ENCODE measurements at places on chromosomes 7 and 10. TPM values are rescaled to one million over a fixed set of nuclear protein-coding genes. Genes with fewer than 3 reads are reported as not detected.

GRCh38 chr7:116780966-116781365, 81.4 kb upstream of the CAPZA2 start:
- DNase-seq: no peak

GRCh38 chr10:36202881-36203280, 560.8 kb upstream of the FZD8 start:
- DNase-seq: peak; percentile 24

DNA sequence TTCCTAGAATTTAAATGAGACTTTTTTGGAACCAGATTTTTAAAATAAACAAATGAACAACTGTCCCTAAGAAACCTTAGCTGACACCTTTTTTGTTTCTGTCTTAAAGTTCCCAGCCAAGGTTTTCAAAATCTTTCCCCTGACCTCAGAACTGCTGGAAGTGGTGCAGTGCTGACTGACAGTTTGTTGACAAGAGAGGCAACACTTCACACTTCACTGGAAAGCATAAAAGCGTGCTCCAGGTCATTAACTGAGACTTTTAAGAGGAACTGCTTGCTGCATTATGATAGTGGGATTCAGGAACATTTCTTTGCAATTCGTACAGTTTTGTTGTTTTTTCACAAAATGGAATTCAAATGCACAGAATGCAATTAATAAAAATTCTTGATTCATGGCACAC, 36.2 kb downstream of the SYPL1 start:
- no peak for DNase-seq

GRCh38 chr10:116849248-116850057, at the start of gene ENO4:
ENO4 (plus strand) TSS chr10:116849499; CDS start chr10:116849567, 68 bp downstream.
- DNase-seq: peak; percentile 60

GRCh38 chr10:77890097-77890496, 36.5 kb downstream of the DLG5 start:
- DNase-seq: no peak

- peak; percentile 34 for DNase-seq
Measured at GRCh38 chr10:124612611-124613498, 131.3 kb downstream of the FAM53B start.

DNA sequence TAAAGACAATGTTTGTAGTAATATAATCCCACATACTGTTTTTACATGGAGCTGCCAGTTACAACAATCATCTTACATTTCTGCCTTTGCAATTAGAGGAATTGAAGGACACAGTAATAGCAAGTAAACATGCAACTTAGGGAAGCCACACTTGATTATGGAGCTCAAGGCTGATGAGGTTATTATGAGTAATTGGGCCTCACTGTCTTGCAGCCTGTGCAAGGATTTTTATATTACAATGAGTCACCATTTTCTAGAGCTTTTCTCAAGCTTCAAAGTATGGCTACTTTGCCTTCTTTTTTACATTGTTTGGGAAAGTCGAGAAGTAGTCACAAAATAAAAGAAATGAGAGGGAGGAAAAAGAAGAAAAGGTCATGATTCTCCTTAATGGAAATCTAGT, 226.4 kb downstream of the KIAA1217 start:
- DNase-seq: no peak

DNA sequence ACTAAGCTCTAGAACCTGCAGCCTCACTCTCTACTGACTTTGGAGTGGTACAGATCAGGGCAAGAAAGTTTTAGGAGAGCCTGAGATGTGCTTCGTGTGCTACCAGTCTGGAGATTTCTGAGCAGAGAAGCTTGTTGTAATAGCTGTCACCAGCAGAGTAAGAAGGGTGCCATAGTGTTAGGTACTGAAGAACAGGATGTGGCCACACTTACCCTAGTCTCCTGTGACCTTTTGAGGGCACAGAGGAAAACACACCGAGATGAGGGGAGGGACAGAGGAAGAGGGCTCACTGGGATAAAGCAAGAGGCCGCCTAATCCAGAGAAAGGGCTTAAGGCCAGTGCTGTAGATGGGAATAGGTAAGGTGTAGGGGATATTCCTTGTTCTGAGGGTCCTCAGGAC, 146.2 kb upstream of the MTPN start:
- no peak for DNase-seq

DNA sequence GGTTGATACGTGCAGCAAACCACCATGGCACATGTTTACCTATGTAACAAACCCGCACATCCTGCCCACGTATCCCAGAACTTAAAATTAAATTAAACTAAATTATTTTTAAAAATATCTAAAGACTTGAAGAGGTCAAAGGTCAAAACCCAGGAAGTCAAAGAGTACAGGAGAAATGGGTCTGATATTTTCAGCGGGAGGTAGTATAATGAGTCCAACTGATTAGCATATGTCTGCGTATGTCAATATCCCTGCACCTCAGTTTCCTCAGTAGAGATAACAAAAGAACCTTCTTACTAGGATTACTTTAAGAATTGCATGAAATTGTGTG, 133.0 kb downstream of the TMEM26 start:
- no peak for DNase-seq

DNA sequence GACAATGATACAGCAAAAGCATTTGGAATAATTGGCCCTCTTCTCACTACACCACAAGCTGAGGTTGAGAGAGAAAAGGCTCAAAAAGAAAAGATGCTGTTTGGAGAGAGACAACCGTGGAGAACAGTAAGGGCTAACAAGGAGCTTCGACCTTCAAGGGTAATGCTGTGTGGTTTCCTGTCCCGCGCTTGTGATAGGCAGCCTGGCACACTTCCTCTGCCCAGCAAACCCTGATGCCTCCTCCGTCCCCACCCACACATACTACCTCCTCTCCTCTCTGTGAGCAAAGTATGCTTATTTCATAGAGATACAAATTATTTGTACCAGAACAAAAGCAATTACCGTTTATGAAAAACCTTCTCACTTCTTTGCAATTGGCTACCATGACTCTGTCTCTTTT, 755.4 kb downstream of the KCNMA1 start:
- DNase-seq: no peak

The POLR3A gene
- total RNA-seq: 10.7 TPM

The SORCS3 gene
- not detected for total RNA-seq

The OPN4 gene
- total RNA-seq: not detected

The NPTX2 gene
- total RNA-seq: 0.60 TPM

The IL6 gene
- 0.87 TPM for total RNA-seq

The HOXA2 gene
- 0.20 TPM for total RNA-seq

Data from lung microvascular endothelial cell (primary cell).